Stimulated activated CD4-positive, alpha-beta T cell treated with anti-CD3 and anti-CD28 coated beads, Interleukin-15, amount 100 ng/mL, for 1 hour (primary cell): ENCODE measurements at places on chromosomes 11 and 22.

DNA sequence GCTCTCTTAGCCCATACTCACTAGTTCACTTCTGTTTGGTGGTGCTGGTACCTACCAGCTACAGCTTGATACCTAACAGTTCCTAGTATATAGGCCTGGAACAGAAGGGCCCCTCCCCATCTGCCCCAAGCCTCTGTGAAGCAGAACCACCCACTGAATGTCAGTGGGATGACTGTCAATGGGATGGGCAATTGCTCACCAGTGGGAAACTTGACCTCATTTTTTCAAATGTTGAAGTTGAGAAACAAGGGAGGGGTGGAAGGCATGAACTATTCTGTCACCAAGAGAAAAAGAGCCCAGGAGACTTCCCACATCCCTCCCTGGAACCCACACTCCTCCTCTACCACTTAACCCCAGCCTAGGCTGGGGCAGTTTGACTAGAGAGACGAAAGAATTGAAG is at the start of gene NLRP10:
NLRP10 (minus strand) TSS at position 62 of the 400 bp plus-strand sequence. CDS start 1,952 bp downstream, outside the sequence.
- DNase-seq: no peak

DNA sequence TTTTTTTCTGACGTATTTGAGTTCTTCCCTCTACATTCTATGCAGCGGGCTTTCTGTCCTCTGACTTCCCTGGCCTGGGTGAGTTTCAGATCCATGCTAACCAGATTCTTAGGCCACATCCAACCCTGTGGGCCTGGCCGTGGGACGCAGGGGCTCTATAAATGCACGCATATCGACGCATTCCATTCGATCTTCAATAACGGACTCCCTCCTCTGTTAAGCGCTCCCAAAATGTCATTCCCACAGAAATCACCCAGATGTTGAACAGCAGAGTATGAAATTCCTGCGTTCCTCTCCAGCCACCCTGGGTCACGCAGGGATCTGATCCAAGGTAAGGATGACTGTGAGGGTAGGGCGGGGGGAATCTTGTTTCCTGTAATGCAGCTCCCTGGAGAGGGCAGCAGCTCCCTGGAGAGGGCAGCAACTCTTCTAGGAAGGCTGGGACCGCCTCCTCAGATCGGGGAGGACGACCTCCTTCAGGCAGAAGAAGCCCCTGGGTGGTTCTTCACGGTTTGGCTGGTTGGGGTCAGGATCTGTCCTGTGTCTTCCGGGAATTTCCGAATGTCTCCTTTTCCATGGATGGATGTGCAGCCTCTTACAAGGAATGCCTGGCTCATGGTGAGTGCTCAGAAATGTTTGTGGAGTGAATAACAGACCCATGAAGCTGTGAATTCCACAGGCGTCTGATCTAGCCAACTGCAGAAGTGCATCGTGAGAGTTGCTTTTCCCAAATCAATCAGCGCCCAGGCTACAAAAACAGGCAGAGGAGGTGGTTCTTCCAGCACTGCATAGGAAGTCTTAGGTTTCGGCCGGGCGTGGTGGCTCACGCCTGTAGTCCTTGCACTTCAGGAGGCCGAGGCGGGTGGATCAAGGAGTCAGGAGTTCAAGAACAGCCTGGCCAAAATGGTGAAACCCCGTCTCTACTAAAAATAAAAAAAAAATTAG is 12.2 kb downstream of the MRGPRD start:
- no peak for DNase-seq

DNA sequence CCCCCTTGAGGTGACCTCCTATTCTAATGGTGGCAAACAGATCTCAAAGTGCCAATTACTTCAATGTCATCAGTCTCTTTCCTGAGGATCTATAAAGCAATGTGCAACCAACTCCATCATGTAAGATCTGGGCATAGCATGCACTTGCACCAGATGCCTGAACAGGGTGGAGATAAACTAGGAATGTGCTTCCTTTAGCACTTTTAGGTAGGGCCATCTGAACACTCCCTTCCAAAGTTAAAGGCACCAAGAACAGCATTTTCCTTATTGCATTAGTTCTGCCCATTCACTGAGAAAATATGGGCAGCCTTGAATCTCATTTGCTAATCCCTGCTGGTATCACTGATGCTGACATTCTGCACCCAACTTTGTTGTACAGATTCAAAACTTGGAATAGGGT is 112.0 kb downstream of the SGSM3 start:
- no peak for DNase-seq

DNA sequence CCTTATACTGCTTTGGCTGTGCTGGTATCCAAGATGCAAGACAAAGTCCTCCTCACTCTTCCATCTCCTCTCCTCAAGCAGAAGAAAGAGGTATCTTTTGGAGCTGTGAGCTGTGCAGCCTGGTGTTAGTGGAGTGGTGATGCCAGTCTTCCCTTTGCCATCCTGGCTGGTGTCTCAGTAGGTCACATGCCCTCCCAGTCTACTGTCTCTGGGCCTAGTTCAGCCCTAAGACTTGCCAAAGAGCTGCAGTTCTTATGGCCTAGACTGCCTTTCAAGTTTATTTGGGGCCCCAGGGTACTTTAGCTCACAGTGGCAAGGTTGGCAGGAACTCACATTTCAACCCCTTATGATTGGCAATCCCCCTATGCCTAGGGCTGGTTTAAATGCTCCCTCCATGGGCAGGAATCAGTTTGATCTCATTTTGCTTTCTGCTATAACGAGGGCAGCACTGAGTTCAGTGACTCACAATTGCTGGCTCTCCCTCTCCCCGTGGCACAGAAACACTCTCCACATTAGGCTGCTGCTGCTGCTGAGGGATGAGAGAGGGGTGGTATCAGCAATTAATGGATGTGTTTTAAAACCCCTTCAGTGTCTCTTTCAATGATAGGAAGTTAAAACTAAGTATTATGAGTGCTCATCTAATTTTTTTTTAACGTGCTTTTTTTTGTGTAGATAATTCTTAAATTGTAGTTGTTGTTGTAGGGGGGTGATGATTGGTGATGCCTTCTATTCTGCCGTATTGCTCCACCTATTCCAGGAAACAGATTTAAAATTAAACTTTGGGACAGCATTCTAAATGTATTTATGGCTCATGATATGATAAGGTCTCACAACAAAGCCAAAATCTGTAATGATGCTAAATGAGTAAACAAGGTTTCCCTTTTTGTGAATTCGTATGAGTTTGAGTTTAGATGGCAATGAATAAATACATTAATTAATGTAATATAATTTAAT is 1295.0 kb downstream of the JRKL start:
- no peak for DNase-seq

- DNase-seq: no peak
Observed at GRCh38 chr22:30226192-30226832, 20.2 kb downstream of the LIF start.

GRCh38 chr11:127003260-127003981 is 2.9 kb upstream of the KIRREL3 start:
- no peak for DNase-seq

- DNase-seq: no peak
Observed at GRCh38 chr11:1011320-1011698, 25.2 kb downstream of the MUC6 start.

DNA sequence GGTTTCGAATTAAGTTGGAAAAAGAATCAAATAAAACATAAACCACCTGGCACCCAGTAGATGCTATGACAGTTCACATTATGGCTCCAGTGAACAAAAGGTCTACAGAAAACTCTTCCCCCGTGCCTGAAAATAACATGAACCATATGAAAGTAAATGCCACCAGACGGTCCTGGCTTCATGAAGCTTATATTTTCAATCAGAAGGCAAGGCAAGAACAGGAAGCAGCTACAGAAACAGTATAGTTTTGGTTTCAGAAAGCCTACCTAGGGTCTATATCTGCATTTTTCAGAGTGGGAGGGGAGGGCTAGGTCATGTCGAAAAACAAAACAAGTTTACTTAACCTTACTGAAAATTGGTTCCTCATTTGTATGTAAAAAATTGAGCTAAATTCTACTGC is 9.8 kb downstream of the RAB30 start:
- DNase-seq: no peak

DNA sequence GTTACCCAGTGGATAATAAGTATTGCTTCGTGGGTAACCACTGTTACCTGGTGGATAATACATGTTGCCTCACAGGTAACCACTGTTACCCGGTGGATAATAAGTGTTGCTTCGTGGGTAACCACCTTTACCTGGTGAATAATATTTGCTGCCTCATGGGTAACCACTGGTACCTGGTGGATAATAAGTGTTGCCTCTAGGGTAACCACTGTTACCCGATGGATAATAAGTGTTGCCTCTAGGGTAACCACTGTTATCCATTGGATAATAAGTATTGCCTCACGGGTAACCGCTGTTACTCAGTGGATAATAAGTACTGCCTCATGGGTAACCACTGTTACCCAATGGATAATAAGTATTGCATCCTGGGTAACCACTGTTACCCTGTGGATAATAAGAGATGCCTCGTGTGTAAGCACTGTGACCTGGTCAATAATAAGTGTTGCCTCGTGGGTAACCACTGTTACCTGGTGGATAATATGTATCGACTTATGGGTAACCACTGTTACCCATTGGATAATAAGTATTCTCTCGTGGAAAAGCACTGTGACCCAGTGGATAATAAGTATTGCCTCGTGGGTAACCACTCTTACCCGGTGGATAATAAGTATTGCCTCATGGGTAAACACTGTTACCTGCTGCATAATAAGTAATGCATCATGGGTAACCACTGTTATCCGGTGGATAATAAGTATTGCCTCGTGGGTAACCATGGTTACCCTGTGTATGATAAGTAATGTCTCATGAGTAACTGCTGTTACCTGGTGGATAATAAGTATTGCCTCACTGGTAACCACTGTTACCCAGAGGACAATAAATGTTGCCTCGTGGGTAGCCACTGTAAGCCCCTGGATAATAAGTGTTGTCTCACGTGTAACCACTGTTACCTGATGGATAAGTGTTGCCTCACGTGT is 20.1 kb upstream of the NXPE4 start:
- DNase-seq: no peak

DNA sequence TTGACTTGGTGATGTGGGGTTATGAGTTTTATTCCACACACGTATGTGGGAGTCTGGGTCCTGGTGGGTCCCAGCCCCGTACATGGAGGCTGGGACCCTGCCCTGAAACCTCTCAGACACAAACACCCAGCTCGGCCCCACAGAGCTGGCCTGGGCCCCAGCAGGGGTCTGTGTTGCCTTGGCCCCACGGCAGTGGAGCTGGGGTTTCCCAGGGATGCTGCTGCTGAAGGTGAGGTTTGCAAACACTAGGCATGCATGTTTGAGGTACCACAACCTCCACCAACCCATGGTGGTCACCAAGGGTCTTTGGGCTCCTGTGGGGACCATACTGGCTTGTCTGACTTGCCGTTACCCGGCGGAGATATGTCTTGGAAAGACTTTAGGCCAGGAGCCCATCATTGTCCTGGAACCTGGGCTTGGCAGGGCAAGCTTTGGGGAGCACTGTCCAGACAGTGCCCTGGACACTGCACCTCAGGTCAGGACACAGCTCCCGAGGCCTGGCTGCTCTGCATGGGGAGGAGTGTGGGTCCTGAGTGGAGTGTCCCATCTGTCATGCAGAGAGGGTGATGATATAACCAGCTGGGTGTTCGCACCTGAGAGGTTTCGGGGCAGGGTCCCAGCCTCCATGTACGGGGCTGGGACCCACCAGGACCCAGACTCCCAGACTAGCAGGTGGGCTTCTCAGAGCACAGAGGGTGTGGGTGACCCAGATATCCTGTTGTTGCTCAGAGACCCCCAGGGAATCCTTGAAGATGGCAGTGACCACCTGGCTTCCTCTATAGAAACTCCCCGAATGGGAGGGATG is 63.3 kb downstream of the KCNQ1 start:
- no peak for DNase-seq

DNA sequence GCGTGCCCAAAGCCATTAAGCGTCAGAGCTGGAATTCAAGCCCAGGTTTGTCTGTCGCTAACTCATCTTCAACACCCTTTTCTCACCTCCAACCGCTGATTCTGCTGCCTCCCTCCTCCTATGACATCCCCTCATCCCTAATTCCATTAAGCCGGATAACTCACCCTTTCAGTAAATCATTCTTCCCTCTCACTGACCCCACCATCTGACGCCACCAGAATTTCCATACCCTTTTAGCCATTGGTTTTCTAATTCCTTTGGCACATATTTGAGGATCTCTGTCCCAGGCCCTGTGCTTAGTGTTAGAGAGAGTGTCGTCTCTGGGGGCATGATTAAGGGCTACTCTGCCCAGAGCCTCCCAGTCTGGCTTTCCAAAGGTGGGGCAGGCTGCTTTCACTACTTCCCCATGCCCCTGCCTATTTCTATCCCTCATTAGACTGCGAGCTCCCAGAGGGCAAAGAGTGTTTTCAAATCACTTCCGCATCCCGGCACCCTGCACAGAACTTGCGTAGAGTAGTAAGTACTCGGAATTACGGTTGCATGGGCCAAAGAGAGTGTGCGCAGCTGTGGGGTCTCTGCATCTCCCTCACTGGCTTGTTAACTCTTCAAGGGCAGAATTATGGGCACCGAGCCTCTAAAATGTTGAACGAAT is 3.9 kb downstream of the KLHL35 start:
- no peak for DNase-seq

DNA sequence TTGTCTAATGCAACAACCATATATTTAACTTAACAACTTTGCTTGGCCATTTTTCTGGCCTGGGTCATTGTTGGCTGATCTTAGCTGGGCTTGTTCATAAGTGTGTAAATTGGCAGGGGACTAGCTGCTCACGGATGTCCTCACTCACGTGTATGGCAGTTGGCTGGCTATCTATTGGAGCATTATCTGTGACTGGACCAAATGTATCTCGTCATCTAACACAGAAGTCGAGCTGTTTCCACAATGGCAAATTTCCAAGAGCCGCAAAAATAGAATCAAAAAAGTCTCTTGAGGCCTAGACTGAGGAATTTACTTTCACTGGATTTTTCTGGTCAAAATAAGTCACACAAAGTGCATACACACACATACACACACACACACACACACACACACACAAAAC is 893.3 kb downstream of the FAM181B start:
- no peak for DNase-seq

DNA sequence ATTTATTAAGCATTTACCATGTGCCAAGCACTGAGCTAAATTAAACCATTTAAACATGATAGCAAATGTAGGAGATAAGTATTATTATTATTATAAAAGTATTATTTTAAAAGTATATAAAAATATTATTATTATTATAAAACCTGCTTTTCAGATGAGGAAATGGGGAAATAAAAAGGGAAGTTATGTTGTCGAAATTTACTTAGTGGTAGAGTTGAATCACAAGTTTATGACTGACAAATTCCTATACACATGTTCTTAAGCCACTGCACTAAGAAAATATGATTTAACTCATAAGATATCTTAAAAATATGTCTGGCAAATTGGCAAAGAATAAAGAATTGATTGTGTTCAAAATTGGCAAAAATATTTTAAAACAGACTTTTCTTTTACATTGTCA is 53.8 kb downstream of the CASP12 start:
- no peak for DNase-seq

DNA sequence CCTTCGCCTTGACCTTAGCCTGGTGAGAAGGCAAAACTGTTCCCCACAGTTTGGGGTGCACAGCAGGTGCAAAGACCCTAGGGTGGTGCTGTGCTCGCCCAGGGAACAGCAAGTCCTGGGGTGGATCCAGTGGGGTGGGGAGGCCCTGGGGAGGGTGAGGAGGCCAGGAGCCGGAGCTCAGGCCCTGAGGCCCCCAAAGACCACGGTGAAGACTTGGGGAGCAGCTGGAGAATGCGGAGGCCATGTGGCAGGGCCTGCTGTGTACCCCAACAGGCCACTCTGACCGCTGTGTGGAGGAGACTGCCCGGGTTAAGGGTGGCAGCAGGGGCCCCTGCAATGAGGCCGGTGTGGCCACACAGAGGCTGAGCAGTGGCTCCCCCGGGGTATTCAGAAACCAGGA is 101.1 kb upstream of the RTL6 start:
- no peak for DNase-seq
